ENCODE measurements at places on chromosomes 16 and 17.

DNA sequence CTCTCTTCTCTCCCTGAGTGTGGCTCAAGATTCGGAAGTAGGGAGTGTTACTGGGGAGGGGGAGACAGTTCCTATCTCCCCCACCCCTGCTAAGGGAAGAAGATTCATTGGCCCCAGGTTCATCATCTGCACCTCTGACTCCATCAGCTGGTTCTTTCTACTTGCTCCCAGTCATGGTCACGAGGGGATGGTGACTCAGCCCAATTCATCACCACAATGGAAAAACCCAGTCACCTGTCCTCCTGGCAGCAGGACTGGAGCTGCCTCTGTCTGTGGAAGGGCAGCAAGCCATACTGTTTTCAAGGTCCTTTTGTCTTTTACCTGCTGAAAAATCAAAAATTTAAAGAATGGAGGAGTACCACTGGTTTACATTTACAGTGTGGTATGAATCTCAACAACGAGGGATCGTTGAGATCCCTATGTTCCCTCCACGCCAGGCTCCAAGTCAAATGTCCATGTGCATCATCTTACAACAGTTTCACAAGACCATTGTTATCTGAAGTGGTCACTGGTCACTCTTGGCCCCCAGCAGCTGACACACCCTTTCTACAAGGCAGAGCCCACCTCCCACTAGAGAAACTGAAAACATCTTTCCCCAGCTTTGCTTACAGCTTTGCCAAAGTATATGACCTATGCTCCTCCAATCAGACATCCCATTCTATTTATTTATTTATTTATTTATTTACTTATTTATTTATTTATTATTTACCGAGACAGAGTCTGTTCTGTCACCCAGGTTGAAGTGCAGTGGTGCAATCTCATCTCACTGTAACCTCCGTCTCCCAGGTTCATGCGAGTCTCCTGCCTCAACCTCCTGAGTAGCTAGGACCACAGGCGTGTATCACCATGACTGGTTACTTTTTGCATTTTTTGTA lies 40.4 kb upstream of the NDRG4 start:
- peak; percentile 36 for DNase-seq

GRCh38 chr17:29252101-29252791 lies 5.6 kb downstream of the CRYBA1 start:
- peak; percentile 53 for DNase-seq

DNA sequence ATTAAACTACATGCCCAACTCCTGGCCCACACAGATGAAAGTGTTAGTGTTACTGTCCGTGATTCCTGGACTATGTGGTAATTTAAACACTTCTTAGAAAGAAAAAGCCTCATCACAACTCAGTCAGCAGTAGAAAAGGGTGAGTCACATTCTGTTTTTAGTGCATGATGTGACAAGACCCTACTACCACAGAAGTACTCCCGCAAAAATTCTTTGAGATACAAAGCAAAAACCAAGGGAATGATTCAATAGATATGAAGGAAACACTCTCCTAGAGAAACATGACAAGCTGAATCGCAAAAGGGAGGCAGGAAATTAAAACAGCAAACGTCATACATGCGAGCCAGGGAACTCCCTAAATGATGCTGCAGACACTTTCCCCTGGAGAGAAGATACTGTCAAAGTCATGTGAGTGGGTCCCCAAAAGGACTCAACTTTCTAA lies 14.4 kb downstream of the SNN start:
- DNase-seq = peak; percentile 92

DNA sequence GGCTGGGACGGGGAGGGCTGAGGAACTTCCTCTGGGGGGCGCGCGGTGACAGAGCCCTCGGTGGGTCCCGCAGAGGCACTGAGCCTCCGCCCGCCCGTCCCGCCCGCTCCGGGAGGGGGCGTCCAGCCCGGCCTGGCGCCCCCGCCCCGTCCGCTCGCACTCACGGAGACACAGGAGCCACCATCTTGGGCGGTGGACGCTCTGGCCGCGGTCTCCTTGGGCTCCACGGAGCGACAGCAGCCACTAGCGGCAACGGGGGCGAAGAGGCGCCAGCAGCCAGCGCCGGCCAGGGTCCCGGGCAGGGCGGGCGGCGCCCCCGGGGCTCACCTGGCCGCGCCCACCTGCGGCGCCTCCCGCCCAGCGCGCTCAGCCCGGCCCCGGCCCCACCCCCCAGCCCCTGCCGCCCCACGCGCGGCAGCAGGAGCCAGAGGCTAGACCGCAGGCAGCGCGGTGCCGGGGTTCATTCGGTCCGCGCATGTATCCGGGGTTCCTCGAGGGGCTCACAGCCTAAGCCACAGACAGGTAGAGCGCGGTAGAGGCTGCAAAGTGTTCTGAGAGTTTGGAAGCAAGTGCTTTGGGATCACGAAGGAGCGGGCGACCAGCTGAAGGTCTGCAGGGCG lies at the start of gene C17orf113:
TSS of gene C17orf113 (minus strand) at position 209 of the 620 bp plus-strand sequence. CDS start 7,225 bp downstream, outside the sequence.
- no peak for DNase-seq

DNA sequence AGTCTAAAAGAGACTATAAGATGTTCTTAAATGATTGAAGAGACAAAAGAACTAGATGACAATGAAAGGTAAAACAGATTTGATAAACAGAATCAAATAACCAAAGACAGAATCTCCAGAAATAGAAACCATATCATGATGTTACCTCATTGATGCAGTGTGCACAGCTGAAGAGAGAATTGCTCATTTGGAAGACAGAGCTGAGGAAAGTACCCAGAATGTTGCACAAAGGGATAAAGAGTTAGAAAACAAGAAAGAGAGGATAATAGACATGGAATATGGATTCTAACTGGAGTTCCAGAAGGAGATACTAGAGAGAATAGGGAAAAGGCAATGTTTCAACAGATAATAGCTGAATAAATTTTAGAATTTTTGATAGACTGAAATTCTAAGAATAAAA lies 47.9 kb downstream of the CYLD start:
- DNase-seq = no peak

GRCh38 chr16:87791295-87792204 lies 25.8 kb upstream of the KLHDC4 start:
- DNase-seq = no peak

DNA sequence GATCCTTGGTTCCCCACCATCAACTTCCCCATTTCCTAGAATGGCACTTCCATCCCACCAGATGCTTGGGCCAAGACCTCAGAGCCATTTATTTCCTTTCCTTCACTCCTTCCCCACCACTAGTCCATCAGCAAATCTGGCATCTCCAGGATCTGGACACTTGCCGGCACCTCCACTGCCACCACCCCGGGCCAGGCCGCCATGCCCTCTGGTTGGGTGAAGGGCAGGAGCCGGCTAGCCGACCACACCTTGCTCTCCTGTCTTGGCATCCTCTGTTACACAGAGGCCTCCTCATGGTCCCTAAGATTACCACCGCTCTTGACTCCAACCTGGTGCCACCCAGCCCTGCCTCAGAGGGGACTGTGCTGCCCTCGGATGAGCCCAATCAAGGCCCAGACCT lies 104.5 kb downstream of the RMI2 start:
- DNase-seq = no peak

DNA sequence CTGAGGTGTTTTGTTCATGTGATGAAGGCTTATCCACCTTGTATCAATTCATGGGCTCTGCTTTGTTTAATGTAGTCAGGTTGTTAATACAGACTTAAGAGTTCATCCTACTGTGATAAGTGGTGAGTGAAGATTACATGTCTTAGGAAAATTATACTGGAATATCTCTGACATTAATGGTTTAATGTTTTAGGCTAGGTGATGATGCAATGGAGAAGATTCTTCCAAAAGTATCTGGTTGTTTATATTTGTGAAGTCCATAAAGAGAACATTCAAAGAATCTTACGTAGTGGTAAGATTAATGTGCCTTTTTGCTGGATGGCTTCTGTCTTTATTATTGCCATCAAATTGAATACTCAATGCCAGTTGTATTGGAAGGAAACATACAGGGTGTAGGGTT lies 236.4 kb downstream of the BCAS3 start:
- DNase-seq = no peak

DNA sequence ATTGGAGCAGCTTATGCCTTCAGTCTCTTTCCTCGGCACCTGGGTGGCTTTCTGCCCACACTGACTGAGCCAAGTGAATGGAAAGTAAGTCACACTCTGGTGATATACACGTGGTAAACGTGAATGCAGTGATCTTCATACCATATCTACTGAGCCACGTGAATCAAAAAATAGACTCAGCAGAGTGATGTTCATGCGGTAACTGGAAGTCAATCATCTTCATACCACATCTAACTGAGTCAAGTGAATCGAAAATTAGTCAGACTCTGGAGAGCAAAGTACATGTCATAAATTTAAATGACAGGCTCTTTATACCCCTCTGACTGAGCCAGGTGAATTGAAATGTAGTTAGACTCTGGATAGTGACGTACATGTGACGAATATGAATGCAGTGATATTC lies 47.1 kb upstream of the ARL4D start:
- DNase-seq = no peak

DNA sequence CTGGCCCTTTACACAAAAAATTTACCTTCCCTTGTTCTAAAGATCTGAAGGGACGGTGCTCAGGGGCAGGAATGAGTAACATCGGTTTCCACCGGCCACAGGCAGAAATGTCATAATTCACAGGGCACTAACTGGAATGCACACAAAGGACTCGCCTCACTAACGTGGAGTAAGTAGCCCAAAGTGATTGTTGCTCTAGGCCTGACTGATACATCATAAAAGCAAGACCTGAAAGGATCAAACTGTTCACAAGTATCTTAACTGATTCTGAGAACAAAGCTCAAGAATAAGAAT lies 8.9 kb upstream of the TCF25 start:
- DNase-seq = peak; percentile 12

GRCh38 chr16:30147843-30148510 lies 25.0 kb upstream of the MAPK3 start:
- DNase-seq = no peak

DNA sequence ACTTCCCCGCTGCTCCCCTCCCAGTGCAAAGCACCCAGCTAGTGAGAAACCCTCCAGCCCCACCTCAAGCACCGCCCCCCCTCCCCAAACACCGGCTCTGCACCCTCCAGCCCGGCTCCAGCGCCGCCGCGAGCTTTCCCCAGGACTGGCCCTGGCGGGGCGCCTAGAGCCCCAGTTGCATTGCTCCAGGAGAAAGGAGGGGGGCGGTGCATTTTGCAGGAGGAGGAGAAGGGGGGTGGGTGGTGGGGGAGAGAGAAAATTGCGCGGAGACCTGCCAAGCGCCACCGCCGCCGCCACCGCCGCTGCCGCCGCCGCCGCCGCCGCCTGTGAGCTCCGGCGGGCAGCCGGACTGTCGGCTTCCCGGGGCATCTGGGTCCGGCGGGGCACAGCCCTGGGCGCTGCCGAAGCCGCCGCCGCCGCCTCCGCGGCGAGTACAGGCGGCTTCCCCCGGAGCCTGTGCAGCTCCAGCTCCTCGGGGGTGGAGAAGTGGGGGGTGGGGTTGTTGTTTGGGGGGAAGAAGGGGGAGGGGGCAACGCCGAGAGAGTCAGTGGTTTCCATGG lies 333 bp upstream of the NOG start:
- peak; percentile 18 for DNase-seq

DNA sequence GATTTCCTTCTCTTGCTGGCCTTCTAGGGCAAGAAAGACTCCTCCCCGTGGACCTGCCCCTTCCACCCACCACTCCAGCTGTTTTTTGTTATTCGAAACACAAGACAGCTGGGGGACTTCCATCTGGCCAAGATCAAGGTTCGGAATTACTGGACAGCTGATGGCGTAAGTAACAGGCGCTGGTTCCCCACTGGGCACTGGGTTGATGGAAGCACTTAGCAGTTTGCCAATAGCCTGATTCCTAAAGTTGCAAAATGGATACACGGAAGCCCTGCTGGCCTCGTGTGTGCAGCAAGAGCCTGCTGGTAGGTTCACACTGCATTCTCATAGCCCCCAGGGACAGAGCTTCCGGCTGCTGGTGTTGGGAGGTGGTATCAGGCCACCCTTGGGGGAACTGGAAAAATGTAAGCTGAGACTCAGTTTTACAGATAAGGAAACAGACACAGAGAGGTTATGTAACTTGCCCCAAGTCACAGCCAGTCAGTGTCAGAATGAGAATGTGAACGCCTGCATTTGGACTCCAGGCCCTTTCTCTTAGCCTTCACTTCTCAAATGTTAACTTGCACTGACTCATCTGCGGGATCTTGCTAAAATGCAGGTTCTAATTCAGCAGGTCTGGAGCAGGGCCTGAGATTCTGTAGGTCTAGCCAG lies 171.7 kb downstream of the KATNIP start:
- DNase-seq = peak; percentile 55

- DNase-seq = no peak
Measured at GRCh38 chr17:7018331-7018964, 4.4 kb upstream of the BCL6B start.

DNA sequence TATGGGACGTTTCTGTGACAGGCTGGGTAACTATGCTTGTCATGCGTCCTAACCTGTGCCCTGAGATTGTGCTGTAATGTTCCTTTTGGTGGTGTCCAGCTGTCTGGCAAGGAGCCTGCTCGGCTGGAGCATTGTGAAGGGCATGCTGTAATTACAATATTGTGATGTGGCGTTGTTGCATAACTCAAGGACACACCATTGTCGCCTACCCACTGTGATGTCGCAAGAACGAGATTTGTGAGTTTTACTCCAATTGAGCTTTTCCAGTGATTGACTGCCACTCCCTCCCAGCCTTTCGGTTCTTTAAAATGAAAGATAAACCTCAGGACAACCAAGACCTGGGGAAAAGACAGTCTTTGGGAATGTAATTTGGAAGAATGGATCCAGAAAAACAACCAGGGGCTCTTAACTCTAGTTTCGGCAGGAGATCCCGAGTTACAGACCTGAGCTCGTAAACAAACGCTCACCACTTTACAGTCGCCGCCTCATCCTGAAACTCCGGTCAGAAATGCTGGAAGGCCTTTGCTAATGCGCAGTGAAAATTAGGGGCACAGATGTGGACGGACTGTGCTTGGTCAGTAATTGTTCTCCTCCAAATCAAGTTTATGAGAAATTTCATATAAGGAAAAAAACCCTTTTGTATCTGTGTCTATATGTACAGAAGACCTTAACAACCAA lies 1.3 kb downstream of the ZNF750 start:
- DNase-seq = no peak

DNA sequence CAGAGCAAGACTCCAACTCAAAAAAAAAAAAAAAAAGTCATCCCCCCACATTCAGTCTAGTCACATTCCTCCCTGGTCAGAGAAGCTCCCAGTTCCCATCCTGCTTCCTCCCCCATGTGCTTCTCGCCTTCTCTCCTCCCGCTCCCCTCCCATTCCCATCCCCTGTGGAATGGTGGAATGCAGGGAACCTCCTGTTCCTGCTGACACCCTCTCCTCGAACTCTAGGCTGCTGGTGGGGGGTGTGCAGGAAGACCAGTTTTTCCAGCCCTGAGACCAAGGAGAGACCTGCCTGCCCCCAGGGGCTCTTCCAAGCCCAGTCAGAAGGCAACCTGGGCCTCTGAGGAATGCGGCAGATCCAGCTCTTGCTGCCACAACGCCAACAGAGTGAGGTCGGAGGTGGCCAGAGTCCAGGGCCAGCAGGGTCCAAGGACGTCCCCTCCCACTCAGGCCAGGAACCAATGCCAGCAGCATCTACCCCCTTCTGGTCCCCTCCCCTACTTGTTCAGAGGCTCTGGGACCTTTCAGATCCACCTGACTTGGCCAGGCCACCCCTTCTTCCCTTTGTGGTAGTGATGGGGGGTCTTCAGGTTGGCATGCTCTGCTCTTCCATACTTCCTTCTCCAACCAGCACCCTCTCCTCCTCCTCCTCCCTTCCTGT lies 39.3 kb upstream of the TAC4 start:
- DNase-seq = no peak

GRCh38 chr16:66328282-66328681 lies 38.2 kb upstream of the CDH5 start:
- DNase-seq = no peak
